ENCODE measurements at places on chromosomes 5 and 9. TPM values are rescaled to one million over a fixed set of nuclear protein-coding genes. Genes with fewer than 3 reads are reported as not detected.

DNA sequence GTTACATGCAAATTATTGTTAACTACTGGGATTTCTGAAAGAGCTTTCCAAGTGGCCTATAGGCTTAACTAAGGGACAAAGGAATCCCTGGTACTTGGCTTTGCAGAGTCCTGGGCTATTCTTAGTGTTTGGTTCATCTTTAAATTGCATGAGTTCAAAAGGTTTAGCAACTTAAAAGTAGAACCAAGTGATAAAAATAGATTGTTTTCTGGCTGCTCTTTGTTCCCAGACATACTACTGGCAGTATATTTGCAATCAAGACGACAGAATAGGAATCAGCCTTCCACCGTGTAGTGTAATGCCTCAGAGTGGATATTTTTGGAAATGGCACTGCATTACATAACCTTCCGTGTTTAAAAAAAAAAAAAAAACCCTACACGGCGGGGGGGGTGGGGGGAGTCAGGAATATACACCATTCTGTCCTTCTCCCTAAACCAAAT is 1.0 kb downstream of the NREP start:
- DNase-seq, result peak; percentile 89

DNA sequence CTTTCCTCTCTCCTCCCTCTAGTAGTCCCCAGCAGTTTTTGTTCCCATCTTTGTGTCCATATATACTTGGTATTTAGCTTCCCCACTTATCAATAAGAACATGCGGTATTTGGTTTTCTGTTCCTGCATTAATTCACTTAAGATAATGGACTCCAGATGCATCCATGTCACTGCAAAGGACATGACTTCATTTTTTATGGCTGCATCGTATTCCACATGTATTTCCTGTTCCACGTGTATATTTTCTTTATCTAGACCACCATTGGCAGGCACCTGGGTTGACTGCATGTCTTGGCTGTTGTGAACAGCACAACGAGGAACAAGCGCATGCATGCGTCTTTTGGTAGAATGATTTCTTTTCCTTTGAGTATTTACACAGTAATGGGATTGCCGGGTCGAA is 6.2 kb downstream of the ZNF79 start:
- no peak for DNase-seq

DNA sequence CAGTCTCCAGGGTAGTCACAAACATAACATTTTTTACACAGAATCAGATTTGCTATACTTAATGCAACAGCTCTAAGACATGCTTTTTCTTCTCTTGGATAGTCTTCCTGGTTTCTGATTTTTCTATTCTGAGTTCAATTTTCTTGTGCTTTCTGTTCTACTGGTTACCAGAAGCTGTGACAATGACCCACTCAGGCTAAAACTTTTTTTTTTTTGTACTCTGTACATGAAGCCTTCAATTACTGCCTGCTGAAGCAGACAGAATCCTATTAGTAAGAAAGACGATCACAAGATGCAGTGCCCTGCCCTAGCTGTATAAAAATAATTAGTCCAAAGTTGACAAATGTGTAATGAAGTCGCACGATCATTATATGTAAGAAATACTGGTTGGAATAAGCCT is 231.1 kb upstream of the TBCA start:
- DNase-seq, result no peak

DNA sequence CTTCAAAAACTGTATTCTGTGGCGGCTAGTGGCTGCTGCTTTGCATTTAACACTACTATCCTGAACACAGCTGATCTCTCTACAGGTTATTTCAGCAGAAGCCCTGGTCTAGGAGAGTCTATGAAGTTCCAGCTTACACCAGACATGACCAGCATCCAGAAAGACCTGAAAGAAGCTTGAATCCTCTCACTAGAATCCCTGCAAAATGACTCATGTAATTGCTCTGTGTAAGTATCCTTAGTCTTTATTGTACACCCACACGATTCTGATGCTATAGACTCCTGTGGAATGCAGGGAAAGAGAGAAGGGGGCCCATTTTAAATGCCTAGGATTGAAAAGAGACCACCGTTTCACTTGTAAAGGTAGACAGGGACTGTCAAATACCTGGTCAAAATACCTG is 859 bp upstream of the GRIA1 start:
- DNase-seq, result no peak

GRCh38 chr5:151504006-151504405 is 56.6 kb downstream of the SLC36A1 start:
- DNase-seq, result no peak

- no peak for DNase-seq
These were observed 42.3 kb downstream of the HTR1A start for GRCh38 chr5:63919763-63920478.

GRCh38 chr9:113183956-113184488 is 33.2 kb downstream of the SLC31A2 start:
- no peak for DNase-seq

DNA sequence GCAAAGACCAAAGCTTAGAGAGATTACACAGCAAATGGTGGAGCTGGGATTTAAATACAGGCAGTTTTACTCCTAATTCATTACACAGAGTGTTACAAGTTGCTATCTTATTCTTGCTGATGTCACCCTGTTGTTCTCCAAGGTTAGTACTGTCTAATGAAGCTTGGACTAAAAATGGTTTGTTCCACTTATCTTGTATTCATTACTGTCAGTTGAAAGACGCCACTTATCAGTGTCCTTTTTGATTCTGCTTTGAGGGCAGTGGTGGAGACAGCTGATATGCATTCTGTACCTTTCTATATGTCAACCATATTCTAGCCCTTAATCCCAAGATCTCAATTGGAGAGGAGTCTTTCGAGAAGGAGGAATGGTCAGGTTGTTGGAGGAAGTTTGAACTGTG is 14.0 kb upstream of the DENND4C start:
- DNase-seq, result no peak

- no peak for DNase-seq
These were observed 7.9 kb downstream of the GADD45G start for GRCh38 chr9:89612566-89613278.

DNA sequence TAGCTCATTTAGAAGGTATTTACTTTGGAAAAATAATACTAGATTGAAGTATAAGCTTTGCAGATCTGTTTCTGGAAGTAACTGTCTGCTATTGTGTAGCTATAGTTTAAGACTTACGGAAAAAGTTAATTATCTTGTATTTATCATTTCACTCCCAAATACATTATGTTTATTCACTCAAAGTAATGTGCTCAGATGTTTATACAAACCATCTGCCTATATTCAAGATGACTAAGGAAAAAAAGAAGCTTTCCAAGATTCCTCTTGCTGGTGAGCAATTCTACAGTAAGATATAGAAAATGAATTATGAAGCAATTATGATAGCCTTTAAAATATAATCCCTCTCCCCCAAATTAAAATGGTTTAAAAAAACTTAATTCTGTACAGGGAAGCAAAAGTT is 137.9 kb downstream of the KIAA0825 start:
- no peak for DNase-seq

DNA sequence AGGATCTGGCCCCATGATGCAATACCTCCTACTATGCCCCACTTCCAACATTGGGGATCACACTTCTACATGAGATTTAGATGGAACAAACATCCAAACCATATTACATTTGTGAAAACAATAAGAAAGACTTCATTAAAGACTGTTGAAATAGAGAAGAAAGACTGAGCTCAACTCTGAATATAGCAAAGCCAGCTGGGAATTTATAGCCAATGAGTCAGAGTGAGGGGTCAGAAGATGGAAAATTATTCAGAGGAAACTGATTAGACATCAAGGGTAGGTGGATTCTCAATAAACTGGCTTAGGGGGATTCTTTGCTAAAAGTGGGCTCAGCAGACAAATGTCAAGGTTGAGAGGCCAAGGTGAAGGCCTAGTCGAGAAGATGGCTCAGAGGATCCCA is 25.6 kb downstream of the BTF3 start:
- DNase-seq, result no peak

DNA sequence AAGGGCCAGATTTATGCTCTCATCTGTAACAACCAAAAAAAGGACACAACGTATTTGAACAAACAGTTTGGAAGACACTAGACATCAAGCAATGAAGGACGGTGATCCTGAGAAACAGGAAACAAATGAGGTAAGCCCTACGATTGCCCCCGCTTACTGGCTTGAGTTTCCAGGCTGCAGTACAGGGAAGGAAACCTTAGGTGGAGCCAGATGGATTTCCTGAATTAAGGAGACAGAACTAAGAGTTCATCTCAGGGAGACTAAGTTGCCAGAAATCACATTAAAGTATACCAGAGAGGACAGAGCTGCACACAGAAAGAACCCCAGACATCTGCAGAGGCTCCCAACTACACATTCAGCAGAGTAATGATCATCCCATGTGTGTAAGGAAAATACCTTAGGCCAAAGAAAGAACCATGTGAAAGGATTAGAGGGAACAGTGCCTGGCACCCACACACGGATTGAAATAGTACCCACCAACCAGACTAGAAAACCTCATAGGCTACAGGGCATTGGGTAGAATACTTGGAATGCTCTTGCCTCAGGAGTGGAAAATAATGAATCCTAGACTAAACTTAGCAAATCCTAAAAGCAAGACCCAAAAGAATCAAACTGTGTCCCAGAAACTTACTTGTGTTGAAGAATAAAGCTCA is 99.3 kb upstream of the NIPBL start:
- no peak for DNase-seq

GRCh38 chr9:27426511-27427271 is 97.4 kb upstream of the IFNK start:
- DNase-seq, result no peak

- no peak for DNase-seq
These were observed 145.3 kb upstream of the FST start for GRCh38 chr5:53335115-53335514.

- no peak for DNase-seq
These were observed 39.3 kb downstream of the CEP72 start for GRCh38 chr5:651296-652022.

DNA sequence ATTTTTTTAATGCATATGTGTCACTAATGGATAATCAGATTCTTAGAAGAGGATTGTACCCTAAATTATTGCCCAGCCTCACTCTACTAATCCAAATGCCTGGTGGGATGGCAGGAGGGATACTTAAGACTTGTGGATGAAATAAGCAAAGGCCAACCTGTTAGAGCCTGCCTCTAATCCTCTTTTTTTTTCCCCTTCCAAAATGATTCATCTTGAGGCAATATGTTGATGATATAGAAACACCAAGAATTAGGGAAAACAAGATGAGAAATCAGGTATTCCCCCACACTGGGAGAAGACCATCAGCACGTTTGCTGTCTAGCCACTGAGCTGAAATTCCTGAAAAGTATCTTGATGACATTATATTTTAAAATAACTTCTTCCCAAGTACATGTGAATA is 52.0 kb downstream of the RFK start:
- DNase-seq, result no peak

- DNase-seq, result no peak
These were observed 6.3 kb downstream of the SLIT3 start for GRCh38 chr5:169294621-169295020.

DNA sequence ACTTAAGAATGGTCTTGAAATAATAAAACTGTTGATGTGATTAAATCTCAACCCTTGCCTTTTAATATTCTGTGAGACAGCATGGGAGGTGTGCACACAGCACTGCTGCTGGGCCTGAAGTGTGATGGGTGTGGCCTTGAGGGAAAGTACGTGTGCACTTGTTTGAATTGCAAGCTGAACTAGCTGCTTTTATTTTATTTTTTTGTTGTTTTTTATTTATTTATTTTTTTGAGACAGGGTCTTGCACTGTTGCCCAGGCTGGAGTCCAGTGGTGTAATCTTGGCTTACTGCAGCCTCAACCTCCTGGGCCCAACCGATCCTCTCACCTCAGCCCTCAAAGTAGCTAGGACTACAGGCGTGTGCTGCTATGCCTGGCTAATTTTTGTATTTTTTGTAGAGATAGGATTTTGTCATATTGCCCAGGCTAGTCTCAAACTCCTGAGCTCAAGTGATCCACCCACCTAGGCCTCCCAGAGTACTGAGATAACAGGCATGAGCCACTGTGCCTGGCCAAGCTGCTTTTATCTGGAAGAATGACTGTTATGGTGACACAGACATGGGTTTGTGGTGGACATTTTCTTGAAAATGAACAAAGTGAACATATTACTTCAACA is 58.9 kb downstream of the GPR107 start:
- no peak for DNase-seq

- no peak for DNase-seq
These were observed 312.3 kb upstream of the PRR16 start for GRCh38 chr5:120151825-120152224.

DNA sequence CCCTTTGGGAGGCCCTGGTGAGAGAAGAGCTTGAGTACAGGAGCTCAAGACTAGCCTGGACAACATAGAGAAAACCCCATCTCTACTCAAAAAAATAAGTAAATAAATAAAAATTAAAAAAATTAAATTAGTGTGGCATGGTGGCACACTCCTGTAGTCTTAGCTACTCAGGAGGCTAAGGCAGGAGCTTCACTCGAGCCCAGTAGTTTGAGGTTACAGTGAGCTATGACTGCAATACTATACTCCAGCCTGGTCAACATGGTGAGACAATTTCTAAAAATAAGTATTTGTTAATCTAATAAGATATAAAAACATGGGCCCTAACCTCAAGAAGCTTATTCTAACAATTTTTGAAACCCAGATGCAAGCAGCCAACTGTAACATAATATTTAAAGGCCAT is 7.6 kb downstream of the RNF38 start:
- DNase-seq, result no peak

DNA sequence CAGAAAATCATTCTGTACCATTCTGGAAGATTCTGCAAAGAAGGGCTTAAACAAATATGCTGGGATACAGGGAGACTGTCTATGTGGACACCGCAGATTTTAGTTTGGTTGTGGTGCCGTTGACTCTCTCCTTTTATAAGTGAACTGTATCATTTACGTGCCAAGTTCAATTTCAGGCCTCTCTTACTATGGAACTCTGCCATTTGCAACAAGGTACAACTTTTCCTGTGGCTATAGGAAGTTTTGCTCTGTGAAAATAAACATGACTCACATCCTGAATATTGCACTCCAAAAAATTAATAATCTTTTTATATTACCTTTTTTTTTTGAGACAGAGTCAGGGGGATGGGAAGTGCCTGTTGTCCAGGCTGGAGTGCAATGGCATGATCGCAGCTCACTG is 29.7 kb upstream of the CSNK1G3 start:
- no peak for DNase-seq

- no peak for DNase-seq
These were observed 31.0 kb upstream of the NR3C1 start for GRCh38 chr5:143434261-143435209.

SLC36A3 gene
- total RNA-seq, result not detected

ROR2 gene
- total RNA-seq, result 3.1 TPM

SLC34A1 gene
- total RNA-seq, result not detected

SLF1 gene
- 15.2 TPM for total RNA-seq

MAML1 gene
- 17.2 TPM for total RNA-seq

ANKRA2 gene
- 34.4 TPM for total RNA-seq

DCTN3 gene
- 119 TPM for total RNA-seq

CCNI2 gene
- 1.3 TPM for total RNA-seq

CA9 gene
- 3.1 TPM for total RNA-seq

SLCO6A1 gene
- not detected for total RNA-seq

TRPM3 gene
- total RNA-seq, result 57.1 TPM

FAM81B gene
- 26.9 TPM for total RNA-seq

DMGDH gene
- 7.6 TPM for total RNA-seq

EIF4E1B gene
- 0.44 TPM for total RNA-seq

NUTM2G gene
- total RNA-seq, result not detected

GZMA gene
- 0.20 TPM for total RNA-seq

Data from spinal cord (tissue), 10 donors.